ENCODE measurements at places on chromosomes 3 and 15.
A peak's percentile ranks its signal among the peaks of the same experiment; 100 is the strongest.

DNA sequence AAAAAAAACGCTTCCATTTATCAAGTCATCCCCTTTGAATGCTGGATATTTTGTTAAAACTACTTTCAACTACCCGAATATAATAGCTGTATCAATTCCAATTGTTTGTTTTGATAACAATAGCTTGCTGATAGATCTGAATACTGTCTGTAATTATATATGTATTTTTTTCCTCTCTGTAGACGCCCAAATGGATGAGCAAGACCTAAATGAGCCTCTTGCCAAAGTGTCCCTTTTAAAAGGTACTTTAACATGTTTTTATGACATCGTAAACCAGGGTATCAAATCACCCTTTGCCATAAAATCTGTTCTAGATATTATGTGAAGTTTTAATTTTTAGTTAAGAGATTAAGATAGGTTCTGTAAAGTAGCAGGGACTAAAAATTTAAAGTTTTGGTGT lies 111.5 kb upstream of the FLNB start:
- no peak for DNase-seq

DNA sequence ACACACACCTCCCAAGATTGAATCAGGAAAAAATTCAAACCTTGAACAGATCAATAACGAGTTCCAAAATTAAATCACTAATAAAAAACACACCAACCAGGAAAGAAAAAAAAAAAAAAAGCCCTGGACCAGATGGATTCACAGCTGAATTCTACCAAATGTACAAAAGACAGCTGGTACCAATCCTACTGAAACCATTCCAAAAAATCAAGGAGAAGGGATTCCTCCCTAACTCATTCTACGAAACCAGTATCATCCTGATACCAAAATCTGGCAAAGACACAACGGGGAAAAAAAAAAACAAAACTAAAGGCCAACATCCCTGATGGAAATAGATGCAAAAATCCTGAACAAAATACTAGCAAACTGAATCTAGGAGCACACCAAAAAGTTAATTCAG lies 54.4 kb upstream of the SLC12A8 start:
- no peak for DNase-seq

DNA sequence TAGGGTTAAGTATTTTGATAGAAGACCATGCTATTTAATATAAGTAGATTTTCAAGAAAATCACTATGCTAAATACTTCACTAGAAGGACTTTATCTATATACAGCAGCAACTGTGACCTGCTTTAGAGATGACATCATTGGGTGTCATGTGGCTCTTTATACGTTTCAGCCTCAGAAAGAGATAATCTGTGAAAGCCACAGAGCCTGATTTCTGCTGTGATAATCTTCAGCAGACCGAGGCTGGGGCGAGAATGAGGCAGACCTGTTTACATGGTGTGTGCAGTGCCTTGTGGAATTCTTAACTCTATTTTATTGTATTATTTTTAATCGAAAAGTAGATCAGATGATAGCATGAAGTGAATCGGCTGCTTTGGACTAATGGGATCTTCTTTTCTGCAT lies 471.2 kb downstream of the MFSD1 start:
- no peak for DNase-seq

DNA sequence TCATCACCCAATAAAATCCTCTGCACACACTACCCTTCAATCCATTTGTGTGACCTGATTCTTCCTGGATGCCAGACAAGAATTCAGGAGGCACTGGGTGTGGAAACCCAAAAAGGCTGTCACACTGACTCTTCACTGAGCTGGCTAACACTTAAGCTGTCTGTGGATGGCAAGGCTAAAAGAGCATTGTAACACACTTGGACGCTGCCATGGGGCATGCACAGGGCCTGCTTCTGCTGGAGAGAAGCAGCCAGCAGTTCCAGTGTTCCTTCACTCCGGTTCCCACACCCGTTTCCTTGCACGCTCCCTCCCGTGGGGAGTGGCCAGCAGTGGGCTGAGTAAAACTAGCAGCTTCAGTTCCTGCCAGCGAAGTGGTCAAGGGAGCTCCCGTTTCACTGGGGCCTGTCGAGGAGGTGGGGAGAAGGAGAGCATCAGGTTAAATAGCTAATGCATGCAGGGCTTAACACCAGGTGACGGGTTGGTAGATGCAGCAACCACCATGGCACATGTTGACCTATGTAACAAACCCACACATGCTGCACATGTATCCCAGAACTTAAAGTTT lies 737.1 kb downstream of the FHIT start:
- DNase-seq = no peak

- DNase-seq = peak; percentile 78
These were observed 313.9 kb downstream of the FGF12 start for GRCh38 chr3:192413461-192413860.
